Esophagus muscularis mucosa (tissue), 4 donors: ENCODE measurements at places on chromosomes 7 and 10. TPM values are rescaled to one million over a fixed set of nuclear protein-coding genes. Genes with fewer than 3 reads are reported as not detected.

GRCh38 chr7:40839881-40840280, 705.1 kb downstream of the SUGCT start:
- DNase-seq, result no peak

GRCh38 chr7:30984359-30985107, 20.8 kb downstream of the GHRHR start:
- DNase-seq, result no peak

GRCh38 chr10:103666087-103666761, 172.7 kb downstream of the NEURL1 start:
- DNase-seq, result no peak

The GNAT3 gene
- total RNA-seq, result not detected

DNA sequence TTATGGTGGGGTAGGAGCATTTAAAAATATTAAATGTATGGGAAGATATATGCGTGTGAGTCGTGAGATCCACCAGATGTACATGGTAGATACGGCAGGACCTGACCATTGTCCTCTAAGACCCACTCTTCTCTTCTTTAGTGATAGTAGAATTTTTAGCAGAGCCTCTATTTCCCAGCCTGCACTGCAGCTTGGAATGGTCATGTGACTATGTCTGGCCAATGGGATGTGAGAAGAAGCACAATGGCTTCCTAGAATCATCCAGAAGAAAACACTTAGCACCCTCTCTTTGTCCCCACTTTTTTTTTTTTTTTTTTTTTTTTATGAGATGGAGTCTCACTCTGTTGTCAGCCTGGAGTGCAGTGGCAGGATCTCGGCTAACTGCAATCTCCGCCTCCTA, 86.6 kb upstream of the CYTH3 start:
- DNase-seq, result no peak

- DNase-seq, result no peak
Measured at GRCh38 chr7:71348821-71349681, 217.1 kb downstream of the GALNT17 start.

GRCh38 chr7:120307991-120308545, 35.1 kb downstream of the KCND2 start:
- no peak for DNase-seq

The GPR15LG gene
- not detected for total RNA-seq

- DNase-seq, result no peak
Measured at GRCh38 chr10:16751244-16751643, 66.0 kb downstream of the RSU1 start.

DNA sequence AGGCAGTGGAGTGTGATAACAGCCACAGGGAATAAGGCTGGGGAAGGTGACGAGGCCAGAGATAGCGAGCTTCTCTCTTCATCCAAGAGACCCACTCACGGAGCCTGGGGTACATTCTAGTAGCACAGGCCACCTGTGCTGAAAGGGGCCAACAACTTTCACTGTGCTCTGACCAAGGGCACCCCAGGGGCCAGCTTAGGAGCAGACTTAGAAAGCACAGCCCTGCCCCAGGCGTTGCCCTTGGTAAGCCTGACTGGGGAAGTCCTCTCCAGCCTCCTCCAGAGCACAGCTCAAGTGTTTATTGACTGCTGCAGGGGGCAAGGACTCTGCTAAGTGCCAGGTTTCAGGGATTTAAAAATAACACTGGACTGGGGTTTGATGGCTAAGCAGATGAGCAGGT, 44.7 kb downstream of the EBF3 start:
- no peak for DNase-seq

- DNase-seq, result no peak
Measured at GRCh38 chr7:102117743-102118142, 168.9 kb upstream of the SH2B2 start.

The RAB19 gene
- not detected for total RNA-seq

The TFPI2 gene
- 2.3 TPM for total RNA-seq

DNA sequence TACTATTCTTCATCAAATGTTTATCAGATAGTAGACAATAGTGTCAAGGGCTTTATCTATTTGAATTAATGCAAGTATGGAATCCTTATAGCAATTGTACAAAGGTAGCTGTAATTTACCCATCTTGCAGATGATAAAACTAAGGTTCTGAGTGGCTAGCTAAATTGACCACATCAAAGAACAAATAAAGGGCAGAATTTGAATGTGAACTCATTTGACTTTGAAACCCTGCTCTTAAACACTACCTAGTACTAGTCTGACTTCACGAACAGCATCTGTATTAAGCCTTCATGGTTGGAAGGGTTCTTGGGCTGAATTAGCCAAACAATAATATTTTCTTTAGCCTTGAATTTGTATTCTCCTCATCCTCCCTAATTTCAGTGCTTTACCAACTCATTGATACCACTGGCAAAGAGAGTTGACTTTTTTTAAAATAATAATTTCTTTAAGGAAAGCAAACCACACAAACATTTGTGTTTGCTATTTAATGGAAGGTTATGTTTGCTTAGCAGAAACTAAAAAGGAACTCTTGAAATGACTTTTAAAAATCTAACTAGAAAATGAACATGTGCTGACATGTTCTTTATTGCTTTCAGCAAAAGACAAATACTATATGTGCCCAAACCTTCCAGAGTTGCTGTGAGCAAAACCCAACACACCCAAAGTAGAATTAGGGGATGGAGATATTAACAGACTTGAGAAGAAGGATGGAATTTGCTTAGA, 322.6 kb downstream of the RNLS start:
- no peak for DNase-seq

The PNLIPRP1 gene
- total RNA-seq, result not detected

The LRRC4 gene
- under 0.01 TPM for total RNA-seq

DNA sequence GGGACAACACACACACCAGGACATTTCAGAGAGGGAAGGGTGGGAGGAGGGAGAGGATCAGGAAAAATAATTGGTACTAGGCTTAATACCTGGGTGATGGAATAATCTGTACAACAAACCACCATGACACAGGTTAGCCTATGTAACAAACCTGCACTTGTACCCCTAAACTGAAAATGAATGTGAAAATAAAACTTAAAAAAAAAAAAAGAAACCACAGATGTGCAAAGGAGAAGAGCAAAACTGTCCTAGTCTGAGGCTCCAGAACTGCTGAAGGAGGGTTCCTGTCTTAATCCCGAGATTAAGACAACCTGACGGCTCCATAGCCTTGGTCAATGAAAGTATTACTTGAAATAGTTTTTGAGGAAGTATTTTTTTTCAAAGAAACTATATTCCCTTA, 423.0 kb downstream of the NEBL start:
- DNase-seq, result no peak

The SAMD8 gene
- total RNA-seq, result 28.0 TPM

The LHFPL3 gene
- not detected for total RNA-seq

GRCh38 chr7:75630549-75630948, 108.2 kb downstream of the HIP1 start:
- DNase-seq, result no peak

GRCh38 chr7:8286118-8286517, 24.2 kb upstream of the ICA1 start:
- DNase-seq, result no peak

DNA sequence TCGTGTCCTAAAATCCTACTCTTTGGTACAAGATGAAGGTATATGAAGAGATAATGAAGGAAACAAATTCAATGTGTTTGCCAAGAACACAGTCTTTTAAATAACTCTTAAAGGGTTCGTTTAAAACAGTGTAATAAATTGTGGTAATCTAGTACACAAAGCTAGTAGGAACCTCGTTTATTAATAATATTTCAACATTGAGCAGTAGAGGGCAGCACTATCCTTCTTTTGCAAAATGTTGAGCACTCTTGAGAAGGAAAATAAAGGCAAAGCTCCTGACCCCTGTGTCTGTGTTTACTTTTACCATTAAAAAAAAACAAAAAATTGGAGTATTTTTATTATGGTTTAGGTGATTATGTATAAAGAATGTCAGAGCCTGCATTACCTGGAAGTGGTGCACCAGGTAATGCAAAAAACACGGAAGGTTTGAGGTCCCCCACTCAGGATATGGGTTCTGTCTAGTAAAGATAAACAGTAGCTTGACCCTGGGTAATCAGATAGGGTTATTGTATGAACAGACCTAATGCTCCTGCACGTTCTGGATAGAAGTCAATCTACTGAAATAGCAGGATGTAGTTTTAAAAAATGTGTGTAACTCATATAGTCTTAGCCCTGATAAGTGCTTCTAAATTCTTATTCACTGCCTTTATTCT, 5.7 kb upstream of the GOT1 start:
- DNase-seq, result no peak

The TIAL1 gene
- 49.9 TPM for total RNA-seq

DNA sequence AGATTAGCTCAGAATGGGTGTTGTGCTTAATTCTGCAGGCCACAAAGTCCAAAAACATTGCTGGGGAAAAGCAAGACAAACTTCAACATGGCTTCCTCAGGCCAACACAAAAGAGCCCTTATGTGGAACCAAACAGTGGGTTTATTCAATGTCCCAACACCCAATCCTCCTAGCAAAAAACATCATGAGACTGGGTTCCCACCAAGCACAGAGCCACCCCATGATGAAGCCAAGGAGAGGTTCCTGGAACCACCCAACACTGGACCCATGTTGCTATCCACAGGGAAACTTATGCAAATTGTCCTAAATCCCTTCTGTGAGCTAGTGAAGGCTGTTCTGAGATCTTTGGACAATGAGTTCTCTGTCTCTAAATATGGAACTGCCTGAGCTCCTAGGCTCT, 24.0 kb downstream of the SLC25A13 start:
- no peak for DNase-seq

DNA sequence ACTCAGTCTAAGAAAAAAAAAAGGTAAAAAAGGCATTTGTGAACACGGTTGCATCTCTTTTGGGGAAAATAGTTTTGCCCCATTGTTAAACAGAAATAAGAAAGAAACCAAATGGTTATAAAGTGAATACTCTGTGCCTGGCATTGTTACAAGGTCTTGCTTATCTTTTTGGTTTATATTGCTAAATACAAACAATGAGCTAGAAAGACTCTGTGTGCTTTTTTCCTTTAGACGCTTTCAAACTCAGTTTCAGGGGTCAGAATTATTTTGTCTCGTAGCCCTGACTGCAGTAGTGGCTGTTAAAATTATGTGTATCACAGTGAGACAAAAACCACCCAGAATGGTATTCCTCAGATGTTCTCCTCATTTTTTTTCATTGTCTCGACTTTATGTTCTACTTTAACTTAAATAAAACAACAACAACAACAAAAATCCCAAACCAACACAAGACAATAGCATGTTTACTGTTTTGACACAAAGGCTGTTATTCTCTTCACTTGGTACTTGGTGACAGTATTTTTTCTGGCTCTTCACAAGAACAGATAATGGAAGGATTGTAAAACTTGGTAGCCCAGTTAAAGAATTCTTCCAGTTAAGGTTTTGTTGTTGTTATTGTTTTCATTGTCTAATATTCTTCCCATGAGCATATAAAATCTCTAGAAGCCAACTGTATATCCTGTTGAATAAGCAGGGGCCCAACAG, 190.1 kb downstream of the PLXDC2 start:
- DNase-seq, result no peak

GRCh38 chr7:108099713-108100112, 30.4 kb downstream of the LAMB4 start:
- no peak for DNase-seq

The TAS2R3 gene
- total RNA-seq, result not detected

DNA sequence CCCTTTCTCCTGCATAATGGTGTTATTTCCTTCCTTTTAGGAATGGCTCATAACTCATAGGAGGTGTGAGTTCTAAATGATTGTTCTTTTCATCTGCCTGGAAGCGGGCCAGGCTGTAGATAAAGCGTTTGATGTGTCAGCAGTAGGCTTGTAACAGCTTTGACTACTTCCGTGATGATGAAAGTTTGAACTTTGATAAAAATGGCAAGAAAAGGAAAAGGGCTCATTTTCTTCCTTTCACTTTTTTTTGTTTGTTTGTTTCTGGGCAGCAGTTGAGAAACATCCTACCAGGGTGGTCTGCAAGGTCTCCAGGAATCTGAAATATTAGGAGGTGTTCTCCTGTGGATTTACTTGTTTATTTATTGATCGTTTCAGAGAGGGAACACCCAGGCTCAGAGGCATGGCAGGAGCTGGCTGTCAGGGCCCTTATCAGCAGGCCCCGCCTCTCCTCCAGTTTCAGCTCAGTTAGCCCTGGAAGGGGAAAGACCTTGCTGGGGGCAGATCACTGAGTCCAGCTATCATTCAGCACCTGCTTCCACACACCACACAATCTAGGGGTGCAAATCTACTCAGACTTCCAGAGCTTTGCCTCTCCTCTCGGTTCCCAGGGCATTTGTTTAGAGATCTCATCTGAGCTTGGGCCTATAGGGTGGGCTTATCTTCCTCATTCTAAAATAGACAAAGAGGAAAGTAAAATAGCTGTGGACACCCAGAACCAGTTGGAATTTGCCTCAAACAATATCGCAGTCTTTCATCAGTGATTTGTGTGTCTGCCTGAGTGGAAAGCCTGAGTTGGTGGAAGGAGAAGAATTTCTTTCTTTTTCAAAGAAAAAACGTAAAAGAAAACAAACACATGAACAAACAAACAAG, 130.9 kb downstream of the BMPER start:
- DNase-seq, result no peak
